Smooth muscle cell of the brain vasculature (primary cell): ENCODE measurements at places on chromosomes 7 and 10.

GRCh38 chr10:102120142-102120990 is at the start of gene LDB1:
Gene LDB1, minus strand, starts transcription at chr10:102120368. Its CDS starts 258 bp downstream, at chr10:102120110.
- no peak for DNase-seq

DNA sequence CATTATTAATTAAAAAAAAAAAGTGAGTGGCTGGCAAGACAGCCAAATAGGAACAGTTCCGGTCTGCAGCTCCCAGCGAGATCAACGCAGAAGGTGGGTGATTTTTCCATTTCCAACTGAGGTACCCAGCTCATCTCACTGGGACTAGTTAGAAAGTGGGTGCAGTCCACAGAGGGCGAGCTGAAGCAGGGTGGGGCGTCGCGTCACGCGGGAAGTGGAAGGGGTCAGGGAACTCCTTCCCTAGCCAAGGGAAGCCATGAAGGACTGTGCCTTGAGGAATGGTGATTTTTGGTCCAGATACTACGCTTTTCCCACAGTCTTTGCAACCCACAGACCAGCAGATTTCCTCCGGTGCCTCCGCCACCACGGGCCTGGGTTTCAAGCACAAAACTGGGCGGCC is 133.7 kb downstream of the SNX13 start:
- no peak for DNase-seq

GRCh38 chr10:19412531-19412930 is 363.9 kb downstream of the MALRD1 start:
- DNase-seq: peak; percentile 1

DNA sequence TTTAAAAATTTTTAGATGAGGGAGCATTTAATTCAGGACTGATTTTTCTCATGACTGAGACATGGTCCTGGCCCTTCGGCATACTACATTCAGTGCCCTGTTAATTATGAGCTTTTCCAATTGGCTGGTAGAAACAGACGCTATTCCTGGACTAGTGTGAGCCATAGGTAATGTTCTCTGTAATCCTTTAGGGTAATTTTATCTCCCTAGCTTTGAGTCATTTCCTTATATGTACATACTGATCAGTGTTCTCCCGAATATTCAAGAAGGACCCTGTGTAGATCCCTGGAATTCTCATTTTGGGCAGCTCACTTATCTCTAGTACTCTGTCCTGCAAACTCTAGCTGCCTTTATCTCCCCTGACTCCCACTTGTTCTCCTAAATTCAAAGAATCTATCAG is 92.6 kb upstream of the NPY start:
- DNase-seq: no peak

DNA sequence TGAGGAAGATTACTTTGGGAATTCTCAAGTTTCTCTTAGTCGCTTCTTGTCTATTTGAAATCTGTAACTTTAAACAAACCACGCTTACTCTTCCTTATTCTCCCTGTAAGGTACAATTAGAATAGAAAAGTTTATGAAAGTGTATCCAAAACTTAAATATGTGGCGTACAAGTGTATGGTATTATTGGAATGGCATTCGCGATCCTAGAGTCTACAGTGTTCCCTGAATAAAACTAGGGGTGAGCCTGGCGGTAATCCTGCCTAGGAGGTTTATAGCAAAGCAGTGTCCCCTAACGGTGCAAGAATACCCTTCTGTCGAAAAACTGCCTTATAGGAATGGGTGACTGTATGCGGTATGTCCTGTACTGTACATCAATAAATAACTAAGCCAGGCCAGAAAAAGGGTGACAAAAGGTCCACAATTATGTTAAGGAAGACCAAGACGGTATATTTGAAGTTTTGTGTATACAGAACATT is 1.2 kb downstream of the TASOR2 start:
- no peak for DNase-seq

GRCh38 chr7:38716397-38716796 is 85.2 kb upstream of the AMPH start:
- no peak for DNase-seq

- no peak for DNase-seq
Measured at GRCh38 chr7:158662610-158663427, 41.8 kb downstream of the NCAPG2 start.

- no peak for DNase-seq
Measured at GRCh38 chr10:109618748-109619147, 304.6 kb downstream of the XPNPEP1 start.

GRCh38 chr10:100551738-100552137 is 16.0 kb downstream of the HIF1AN start:
- no peak for DNase-seq

DNA sequence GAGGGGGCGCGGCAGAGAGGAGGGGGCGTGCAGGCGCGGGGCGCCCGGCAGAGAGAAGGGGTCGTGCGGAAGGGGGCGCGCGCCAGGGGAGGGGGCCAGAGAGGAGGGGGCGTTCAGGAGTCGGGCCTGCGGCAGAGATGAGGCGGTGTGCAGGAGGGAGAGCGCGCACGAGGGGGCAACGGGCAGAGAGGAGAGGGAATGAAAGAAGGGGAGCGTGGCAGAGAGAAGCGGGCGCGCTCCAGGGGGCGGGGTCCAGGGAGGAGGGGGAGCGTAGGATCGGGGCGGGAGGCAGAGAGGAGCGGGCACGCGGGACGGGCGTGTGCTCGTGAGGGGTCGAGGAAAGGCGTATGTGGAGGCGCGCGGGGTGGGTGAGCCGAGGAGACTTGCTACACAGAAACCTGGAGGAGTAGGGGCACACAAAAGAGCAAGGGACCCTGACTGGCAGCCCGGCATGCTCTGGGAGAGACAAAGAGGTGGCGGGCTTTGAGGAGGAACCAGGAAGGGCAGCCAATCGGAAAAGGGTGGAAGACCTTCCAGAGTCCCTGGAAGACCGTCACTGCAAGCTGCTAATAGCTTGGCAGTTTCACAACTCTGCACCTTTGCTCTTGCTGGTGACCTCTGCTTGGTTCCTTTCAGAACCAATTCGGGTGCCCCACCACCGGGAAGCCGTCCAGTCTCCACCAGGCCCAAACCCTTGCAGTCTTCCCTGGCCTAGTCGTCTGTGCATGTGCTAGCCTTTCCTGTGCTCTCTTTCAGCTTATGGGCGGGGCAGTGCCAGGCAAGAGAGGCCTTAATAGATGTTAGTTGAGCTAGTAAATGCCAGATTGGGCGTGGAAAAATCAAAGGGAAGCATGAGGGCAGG is 639 bp downstream of the DYDC2 start:
- no peak for DNase-seq

DNA sequence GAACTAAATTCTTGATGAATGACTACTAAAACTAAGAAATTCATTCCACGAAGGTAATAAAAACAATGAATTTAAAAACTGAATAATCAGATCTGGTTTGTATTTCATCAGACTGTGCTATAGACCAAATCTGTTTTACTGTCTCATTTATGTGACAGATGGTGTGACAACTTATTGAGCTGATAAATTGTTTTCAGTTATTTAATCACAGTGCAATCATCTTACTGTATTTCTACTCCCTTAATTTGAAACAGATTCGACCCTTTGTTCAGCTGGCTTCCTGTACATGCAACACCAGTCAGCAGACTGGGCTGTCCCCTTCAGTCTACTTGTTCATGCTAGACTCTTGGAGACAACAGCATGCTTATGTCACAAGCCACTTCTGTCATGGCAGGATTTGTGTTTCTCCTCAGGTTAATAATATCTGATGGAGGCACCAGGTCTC is 150.9 kb downstream of the MBL2 start:
- DNase-seq: no peak

DNA sequence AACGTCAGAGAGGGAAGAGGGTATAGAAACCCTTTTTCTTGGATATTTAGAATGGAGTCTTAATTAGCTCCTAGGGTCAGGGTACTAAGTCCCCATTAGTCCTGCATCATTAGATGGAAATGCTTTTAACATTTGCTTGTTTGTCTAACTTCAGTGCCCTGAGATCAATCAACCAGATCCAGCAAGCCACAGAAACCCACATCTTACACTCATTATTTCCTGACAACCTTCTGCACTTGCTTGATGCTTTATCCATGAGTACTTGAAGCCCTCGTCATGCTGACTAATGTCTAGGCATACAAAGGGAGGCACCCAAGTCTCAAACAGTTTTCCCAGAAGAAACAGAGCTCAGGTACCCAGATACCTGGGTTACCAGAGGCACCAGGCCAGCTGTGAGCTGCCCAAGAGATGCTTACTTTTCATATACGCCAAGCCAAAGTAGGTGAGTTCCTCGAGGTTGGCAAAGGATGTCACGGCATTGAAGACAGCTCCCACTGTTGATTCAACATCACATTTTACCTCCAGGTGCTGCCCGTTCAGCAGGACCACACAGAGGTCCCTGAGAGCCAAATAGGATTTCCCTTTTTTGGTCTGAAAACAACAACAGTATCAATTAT is 42.7 kb downstream of the FRMPD2 start:
- no peak for DNase-seq

DNA sequence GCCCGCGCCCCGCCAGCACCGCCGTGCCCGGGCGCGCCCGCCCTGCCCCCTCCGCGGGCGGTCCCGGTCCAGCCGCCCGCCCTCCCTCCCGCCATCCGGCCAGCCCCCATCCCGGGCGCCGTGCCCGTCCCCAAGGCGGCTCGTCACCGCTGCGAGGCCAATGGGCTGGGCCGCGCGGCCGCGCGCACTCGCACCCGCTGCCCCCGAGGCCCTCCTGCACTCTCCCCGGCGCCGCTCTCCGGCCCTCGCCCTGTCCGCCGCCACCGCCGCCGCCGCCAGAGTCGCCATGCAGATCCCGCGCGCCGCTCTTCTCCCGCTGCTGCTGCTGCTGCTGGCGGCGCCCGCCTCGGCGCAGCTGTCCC is at the start of gene HTRA1:
TSS of gene HTRA1 (plus strand) at position 187 of the 362 bp plus-strand sequence. CDS start at position 287, 100 bp downstream.
- DNase-seq: no peak

DNA sequence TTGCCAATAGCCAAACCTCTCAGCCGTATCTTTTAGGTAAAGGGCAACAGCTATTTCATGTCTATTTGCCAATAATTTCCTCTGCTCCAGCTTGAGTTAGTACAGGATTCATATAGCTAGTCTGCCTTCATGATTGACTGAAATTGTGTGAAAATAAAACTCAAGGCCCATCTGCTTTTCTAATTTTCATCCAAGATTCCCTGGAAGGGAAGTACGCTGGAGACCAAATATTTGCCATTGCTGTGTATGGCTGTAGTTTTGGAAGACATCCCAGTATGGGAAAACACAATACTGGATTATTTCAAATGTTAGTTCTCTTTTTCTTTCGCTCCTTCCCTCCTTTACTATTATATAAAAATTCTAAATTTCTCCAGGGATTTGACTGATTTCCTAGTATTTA is 652.4 kb downstream of the CNTNAP2 start:
- DNase-seq: no peak
